NCI-H187 (cell line): ENCODE measurements at places on chromosomes 12 and 14.

- no peak for DNase-seq
Measured at GRCh38 chr14:37869633-37870032, 274.2 kb downstream of the TTC6 start.

DNA sequence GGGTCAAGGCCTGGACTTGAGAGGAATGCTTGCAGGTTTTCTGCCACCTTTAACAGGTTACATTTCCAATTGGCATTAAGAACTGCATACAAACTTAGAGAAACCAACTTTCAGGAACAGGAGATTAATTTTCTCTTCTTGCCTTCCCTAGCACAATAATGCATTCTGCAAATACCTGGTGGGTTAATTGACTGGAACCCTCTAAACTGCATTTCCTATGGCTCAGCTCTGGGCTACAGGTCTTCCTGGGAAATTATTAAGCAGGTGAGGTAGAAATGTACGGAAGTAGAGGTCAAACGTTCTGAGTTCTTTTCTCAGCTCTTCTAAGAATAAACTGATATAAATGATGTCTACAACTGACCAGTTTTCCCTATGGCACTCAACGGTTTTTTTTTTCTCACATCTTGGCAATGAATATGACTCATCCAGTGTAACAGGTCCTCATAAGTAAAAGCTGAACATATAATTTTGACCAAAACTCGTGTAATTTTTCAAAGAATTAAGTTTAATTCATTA lies 144.9 kb upstream of the PELI2 start:
- DNase-seq, result no peak

- no peak for DNase-seq
Measured at GRCh38 chr14:31927348-31927832, 149.7 kb upstream of the ARHGAP5 start.

GRCh38 chr12:29155079-29155478 lies 6.0 kb downstream of the FAR2 start:
- DNase-seq, result no peak

- no peak for DNase-seq
Measured at GRCh38 chr12:116931665-116932064, 20.9 kb downstream of the FBXW8 start.
